ENCODE measurements at places on chromosomes 16 and 17.

- DNase-seq: no peak
Observed at GRCh38 chr17:17963066-17963465, 9.1 kb downstream of the TOM1L2 start.

- DNase-seq: no peak
Observed at GRCh38 chr16:368388-369158, 1.8 kb downstream of the MRPL28 start.

DNA sequence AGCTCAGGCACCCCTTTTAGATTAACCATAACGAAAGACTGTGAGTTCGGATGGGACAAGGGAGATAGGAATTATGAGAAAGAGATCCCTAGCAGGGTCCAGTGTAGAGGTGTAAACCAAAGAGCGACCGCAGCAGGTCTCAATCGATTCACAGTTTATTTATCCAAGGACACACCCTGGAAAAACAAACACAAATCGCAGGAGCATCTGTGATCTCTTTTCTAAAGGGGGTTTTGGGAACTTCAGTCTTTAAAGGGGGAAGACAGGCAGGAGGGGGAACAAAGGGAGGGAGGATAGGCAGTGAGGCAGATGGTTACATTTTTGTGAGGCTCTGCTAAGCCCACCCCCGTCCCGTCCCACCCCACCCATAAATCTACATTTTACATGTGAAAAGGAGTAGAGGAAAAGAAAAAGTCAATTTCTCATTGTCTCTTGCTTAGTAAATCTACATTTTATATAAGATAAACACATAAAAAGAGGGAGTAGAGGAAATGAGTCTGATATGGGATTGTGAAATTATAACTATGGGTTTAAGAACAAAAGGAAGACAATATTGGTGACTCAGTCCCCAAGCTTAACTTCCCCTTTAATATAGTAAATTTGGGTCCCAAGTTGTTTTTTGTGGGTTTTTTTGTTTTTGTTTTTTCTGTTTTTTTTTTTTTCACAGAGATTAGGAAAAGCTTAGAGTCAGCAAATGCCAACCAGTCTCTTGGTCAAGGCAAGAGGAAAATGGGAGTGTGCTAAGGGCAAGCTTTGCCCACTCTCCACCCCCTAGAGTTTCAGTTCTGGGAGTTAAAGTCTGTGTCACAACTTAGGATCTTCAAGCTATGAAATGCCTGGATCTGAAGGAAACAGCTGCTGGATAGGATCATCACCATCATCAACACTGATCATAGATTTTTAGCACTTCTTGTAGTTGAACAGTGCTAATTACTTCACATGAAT is 160.9 kb upstream of the CDH5 start:
- DNase-seq: no peak

- DNase-seq: no peak
Observed at GRCh38 chr16:11201498-11202259, 54.3 kb downstream of the SOCS1 start.

GRCh38 chr16:70752426-70752825 is 48.5 kb downstream of the VAC14 start:
- DNase-seq: no peak

GRCh38 chr16:75559564-75560372 is 3.7 kb upstream of the TMEM231 start:
- no peak for DNase-seq

- DNase-seq: no peak
Observed at GRCh38 chr17:70144260-70144846, 25.0 kb upstream of the KCNJ2 start.

GRCh38 chr17:77746896-77747554 is 211.5 kb upstream of the TNRC6C start:
- no peak for DNase-seq

GRCh38 chr16:89046491-89046890 is 47.2 kb upstream of the ACSF3 start:
- DNase-seq: no peak

DNA sequence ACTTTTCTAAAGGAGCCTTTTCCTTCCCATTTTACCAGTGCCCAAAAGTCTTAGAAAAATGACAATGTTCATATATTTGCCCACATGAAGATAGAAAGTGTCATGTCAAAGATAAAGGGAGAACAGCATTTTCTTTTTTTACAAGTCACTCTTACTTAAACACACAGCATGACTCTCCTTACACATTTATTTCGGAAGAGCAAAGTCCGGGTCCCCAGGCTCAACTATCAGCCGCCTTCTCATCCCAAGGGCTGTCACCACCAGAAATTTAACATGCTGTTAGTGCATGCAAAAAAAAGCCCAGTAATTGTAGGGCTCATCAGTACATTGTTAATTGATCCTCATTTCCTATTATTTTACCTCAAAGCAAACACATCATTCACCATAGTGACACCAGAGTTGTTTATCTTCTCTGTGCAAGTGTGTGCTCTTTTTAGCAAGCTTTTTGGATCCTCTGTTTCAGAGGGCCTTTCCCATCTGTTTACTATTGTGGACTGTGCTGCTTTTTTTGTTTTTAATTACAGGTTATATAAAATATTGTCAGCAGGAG is 560.3 kb downstream of the WWOX start:
- DNase-seq: no peak

DNA sequence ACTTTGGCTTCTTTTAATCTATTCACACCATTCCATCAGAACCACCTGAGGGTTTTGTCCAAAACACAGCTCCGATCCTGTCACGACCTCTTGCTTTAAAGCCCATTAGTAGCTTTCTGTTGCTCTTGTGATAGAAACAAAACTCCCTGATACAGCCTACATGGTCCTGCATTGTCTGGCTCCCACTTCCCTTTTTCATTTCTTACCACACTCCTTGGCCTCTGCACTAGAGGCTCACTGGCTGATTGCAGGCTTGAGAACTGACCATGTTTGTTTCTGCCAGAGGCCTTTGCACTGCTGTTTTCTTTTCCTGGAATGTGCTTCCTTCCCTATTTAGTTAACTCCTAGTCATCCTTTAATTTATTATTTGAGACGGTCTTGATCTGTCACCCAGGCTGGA is 23.7 kb downstream of the IST1 start:
- no peak for DNase-seq

DNA sequence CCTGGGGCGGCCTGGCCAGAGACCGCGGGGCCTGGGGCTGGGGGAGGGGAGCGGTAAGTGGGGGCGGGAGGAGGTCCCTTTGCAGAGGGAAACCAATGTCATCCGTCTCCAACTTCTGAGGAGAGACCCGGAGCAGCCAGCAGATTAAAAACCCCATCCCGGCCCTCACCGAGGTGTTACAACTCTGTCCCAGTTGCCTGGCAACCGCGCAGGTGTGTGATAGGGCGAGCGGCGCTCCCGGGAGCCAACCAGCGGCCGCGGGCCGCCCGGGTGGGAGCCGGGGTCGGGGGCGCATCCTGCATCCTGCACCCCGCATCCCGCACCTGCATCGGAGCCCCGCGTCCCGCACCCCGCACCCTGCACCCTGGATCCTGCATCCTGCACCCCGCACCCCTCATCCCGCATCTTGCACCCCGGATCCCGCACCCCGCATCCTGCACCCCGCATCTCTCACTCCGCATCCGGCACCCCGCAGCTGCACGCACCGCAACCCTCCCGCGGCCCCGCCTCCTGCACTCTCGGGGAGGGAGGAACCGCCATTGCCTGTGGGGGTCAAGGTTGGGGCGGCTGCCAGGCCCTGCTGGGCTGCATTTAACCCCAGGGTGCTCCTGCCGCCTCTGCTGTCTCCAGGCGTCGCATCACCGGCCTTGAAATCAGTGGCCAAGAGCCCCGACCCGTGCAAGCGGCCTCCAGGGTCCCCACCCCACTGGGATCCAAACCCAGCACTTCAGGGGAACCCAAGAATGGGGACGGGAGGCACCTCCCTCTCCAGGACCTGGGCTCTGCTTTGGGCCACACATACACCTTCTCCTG is 47.3 kb downstream of the RTN4RL1 start:
- DNase-seq: no peak

DNA sequence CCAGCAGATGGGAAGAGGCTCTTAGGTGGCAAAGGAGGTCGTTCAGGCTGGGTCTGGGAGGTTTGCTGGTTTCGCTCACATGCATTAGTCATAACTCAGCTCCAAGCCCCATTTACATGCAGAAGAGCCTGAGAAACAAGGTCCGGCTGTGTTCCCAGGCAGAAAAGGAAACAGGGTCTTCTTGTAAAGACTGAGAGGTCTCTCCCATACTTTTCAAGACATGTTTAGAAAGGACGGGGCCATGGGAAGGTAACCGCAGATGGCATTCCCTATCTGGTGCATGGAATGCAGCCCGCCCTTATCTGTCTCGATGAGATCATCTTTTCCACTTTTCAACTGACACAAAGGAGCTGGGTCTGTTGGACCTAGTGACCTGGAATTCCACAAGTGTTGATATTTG is 389.0 kb upstream of the CDH11 start:
- DNase-seq: no peak

DNA sequence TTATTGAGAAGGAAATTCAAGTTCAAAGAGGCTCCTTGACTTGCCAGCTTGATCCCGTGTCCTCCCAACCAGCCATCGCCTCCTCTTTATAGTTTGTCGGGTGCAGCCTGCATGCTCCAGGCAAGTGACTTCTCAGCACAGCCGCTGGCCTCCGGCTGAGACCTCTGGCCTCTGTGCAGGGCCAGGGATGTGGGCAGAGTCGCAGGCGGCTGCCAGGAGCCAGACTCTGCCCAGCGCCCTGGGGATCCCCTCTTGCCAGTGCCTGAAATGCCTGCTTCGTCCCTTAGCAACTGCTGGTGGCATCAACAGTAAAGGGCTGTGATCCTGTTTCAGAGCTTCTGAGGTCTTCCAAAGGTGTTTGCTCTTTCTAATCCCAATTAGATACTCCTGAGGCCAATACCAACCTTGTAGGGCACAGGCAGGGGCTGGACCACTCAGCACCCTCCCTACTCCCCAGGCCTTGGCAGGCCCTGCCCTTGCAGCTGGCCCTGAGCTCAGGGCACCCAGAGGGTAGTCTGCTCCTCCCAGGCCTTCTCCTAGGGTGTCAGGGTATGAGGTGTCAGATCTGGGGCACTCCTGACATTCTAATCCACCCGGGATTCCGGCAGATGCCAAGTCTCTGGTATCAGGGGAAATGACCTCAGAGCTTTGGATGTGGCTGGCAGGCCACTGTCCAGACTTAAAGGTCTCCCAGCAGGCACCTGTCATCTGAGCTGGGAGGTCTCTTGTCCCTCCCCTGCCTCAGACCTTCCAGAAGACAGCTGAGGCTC is 68.0 kb upstream of the SIAH1 start:
- no peak for DNase-seq

GRCh38 chr16:1992704-1993317 is 3.0 kb downstream of the SYNGR3 start:
- DNase-seq: no peak

DNA sequence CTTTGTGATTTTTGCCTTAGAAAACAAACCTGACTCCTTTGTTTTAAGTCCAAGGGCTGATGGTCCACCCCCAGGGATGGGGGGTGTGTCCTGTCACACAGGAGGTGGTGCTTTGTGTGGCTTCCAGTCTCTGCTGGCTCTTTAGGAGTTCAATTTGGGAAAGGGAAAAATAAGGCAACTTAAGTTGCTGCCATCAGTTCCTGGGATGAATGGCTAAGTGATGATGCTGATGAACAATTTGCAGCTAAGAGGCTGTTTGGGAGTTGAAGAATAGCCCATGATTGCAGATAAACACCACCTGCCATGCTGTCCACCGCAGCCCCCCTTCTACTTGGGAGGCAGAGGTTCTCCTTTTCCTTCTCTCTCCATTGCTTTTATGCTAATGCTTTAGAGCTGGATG is 40.2 kb downstream of the ARL4D start:
- DNase-seq: no peak

- DNase-seq: no peak
Observed at GRCh38 chr16:25709213-25709612, 17.5 kb downstream of the HS3ST4 start.

- peak; percentile 94 for DNase-seq
Observed at GRCh38 chr17:50210240-50211225, 9.1 kb upstream of the COL1A1 start.

DNA sequence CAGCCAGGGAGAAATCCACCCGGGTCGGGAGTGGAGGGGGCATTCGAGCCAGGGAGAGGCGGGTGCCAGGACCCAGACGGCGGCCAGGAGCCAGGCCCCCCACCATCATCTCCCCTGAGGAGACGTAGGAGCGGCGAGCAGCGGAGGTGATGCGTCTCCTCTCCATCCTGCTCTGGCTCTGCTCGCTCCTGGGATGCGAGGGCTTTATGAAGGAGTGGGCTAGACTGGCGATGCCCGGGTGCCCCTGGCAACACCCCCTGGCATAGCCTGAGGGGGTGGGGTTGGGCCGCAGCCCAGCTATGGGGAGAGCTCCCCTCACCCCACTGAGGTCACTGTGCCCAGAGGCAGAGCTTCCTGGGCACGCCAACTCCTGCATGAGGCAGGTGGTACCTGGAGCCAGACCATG is at the start of gene GFAP:
GFAP (minus strand) TSS at position 180 of the 406 bp plus-strand sequence; CDS start at position 166, 14 bp downstream.
- no peak for DNase-seq

- peak; percentile 53 for DNase-seq
Observed at GRCh38 chr16:75080205-75081029, 36.2 kb downstream of the LDHD start.

DNA sequence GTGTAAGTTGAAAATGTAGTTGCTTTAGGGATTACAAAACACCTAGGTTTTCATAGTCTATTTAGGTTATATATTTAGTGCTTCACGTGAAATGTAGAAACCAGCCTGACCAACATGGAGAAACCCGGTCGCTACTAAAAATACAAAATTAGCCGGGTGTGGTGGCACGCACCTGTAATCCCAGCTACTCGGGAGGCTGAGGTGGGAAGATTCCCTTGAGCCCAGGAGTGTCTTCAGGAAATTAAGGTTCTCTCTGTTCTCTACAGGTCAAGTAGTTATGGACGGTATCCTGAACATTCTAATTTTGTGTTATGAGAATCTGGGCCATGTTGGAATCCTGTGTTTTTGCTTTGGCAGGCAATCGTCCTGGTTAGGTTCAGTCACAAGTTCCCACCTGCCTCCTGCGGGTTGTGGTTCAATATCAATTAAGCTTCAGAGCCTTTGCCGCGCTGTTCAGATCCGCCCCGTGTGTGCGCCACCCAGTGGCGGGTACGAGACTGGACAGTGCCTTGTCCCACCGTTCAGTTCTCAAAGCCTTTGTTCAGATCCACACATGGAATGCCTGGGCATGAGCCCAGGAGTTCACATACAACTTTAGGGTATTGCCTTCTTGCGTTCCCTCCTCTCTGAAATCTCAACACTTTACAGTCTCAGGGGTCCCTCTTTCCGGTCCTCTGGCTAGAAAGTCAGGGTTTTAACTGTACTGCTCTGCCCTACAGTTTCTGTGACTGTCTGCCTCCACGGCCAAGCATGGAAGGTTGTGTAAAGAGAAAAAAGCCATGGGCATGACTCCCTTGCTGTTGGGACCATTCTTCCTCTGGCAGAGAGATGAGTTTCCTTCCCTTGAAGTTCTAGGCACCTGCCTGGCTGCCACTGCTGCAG is 41.7 kb downstream of the HEATR6 start:
- no peak for DNase-seq

DNA sequence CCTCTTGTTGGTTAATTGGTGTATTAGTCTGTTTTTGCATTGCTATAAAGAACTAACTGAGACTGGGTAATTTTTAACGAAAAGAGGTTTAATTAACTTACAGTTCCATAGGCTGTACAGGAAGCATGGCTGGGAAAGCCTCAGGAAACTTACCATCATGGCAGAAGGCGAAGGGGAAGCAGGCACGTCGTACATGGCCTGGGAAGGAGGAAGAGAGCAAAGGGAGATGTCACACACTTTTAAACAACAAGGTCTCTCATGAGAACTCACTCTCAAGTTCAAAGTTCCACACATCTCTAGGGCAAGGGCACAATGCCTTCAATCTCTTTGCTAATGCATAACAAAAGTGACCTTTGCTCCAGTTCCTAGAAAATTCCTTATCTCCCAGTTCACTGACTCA is 125.0 kb upstream of the IRX5 start:
- no peak for DNase-seq

GRCh38 chr16:24975428-24975889 is 39.7 kb downstream of the ARHGAP17 start:
- no peak for DNase-seq

- no peak for DNase-seq
Observed at GRCh38 chr16:29696881-29697331, 17.9 kb downstream of the QPRT start.
